ENCODE measurements at places on chromosomes 12 and 14. TPM values are rescaled to one million over a fixed set of nuclear protein-coding genes. Genes with fewer than 3 reads are reported as not detected.

- DNase-seq = no peak
Observed at GRCh38 chr12:110253176-110253575, 27.9 kb upstream of the ATP2A2 start.

Gene OAS3
- 5.9 TPM for total RNA-seq

- DNase-seq = no peak
Observed at GRCh38 chr14:92938235-92938875, 15.4 kb downstream of the CHGA start.

- DNase-seq = no peak
Observed at GRCh38 chr14:94394581-94395207, 6.3 kb upstream of the SERPINA1 start.

GRCh38 chr12:65881348-65881961 lies 57.2 kb downstream of the HMGA2 start:
- DNase-seq = peak; percentile 44

DNA sequence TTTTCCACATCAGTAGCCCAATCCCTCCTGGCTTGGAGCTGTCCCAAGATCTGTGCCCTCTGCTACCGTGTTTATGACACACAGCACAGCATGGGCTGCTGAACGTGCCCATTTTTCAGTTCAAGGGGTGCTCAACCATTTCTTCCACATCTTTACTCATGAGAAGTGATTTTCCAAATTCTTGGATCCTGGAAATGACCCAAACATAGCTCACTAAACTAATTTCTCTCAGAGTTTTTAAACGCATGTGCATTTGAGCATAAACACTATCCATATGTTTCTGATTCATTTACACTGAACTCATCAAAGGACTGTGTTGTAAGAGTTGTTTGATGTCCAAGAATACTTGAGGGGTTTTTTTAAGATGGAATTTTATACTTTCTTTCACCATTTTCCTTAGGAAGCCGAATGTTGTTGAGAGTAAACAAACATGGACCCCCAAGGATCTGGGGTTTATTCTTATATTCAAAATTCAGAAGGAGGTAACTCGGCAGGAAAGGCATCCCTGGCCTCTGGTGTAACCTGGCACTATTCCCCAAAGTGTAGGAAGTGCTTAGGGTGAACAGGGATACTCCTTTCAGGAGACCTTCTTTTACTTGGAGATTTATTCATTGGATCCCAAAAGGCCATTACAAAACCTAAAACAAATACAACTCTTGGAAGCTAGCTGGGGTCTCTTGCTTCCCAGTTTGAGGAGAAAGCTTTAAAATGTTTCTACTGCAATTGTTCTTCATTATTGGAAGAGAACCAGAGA lies 215.0 kb downstream of the BMP4 start:
- no peak for DNase-seq

DNA sequence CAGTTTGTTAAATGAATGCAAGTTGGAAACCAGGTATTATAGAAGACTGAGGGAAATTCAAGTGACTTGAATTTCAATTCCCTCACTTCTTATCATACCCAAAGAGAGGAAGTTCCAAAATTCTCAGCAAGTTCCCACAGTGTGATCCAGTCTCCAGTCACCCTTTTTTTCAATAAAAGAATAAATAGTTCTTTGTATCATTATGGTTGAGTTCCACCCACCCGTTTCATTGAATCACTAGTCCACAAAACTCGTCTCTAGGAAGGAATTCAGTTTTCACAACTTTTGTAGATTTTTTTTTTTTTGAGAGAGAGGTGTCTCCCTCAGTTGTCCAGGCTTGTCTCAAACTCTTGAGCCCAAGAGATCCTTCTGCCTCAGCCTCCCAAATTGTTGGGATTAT lies 1.6 kb upstream of the TMEM30B start:
- no peak for DNase-seq

- DNase-seq = no peak
Observed at GRCh38 chr12:121003650-121004049, 12.6 kb downstream of the C12orf43 start.

DNA sequence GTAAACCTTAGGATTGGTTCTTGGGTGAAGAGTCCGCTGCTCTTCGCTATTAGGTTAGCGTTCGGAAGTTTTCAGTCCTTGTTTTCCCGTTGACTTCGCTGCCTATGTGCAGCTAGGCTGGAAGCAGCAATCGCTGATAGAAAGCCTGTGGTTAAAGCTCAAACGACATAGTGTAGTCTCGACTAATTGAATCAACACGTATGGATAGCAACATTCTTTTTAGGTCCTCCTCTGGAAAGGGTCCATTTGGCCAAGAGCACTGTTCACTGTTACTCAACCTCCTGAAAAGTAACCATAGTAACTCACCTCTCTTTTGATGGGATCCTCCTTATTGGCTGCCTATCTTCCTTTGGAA lies 355.5 kb downstream of the SNAPC1 start:
- no peak for DNase-seq

DNA sequence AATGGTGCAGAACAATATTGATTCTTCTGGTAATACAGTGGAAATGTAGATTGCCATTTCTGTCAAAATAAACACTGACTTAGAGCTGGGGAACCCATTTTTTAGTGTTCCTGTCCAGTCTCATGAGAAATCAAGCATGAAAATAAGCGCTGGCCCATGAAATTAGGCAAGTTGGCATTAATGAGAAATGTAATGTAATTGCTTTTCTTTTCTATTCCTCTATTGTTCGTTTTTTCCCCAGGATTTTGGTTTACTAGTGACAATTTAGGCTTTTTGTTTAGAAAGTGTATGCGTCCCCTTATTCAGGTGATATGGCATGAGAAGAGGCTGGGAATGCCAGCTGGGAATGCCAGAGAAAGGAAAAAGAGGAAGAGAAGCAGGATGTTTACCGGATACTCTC lies 64.4 kb upstream of the KICS2 start:
- no peak for DNase-seq

DNA sequence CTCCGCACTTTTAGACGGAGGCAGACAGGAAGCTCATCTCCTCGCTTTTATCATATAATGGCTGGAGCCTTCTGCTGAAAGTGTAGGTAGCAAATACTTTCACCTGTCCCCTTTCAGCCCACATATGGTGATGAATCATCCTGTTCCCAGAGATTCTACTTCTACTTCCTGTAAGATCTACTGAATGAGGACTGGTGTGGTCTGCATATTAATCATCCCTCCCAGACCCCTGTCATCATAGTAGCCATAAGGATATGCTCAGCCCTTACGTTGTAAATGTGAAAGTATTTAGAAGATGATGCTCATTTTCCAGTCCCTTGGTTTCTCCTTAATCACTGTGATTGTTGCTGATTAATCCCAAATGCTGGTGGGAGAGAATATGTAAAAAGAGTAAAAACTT lies 268.2 kb upstream of the GRIP1 start:
- no peak for DNase-seq

GRCh38 chr14:44803239-44803905 lies 158.4 kb downstream of the KLHL28 start:
- no peak for DNase-seq

Gene PTHLH
- 2.9 TPM for total RNA-seq
